ENCODE measurements at places on chromosomes 3 and 15.

DNA sequence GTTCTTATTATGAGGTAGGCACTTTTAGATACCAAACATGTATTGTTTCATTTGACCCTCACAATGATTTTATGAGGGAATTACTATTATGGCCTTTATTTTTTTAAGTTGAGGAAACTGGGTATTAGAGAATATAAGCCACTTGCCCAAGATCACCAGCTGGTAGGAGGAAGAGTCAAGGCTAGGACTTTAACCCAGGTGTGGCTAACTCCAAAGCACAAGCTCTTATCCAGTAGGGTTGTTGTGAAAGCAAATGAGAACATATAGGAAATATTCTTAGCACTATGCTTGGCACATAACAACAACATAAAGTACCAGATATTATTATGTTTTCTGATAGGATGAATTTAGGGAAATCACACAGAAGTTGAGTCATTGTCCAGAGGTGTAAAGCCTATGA is 7.9 kb downstream of the BTLA start:
- DNase-seq, result no peak

- DNase-seq, result no peak
Measured at GRCh38 chr3:23549148-23549910, 256.4 kb upstream of the UBE2E1 start.

GRCh38 chr3:156608601-156609514 is 53.9 kb upstream of the SSR3 start:
- DNase-seq, result no peak

DNA sequence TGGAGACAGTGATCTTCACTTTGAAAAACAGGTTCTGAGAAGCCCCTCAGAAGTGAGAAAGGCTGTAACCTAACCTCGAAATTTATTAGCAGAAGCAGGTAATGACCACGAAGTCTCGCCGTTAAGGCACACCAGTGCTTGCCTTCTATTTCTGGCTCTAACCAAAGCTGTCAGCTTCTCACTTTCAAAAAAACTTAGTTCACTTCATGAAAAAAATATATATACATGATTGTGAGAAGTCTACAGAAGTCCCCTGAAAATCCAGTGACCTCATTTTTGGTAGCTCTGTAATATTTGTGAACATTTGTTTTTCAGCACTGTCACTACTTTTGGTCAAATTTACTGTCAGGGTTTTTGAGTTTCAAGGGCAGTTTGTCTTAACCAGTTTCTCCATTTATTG is 19.1 kb upstream of the AKAP13 start:
- no peak for DNase-seq

GRCh38 chr3:98582042-98582441 is 11.4 kb downstream of the CPOX start:
- no peak for DNase-seq

DNA sequence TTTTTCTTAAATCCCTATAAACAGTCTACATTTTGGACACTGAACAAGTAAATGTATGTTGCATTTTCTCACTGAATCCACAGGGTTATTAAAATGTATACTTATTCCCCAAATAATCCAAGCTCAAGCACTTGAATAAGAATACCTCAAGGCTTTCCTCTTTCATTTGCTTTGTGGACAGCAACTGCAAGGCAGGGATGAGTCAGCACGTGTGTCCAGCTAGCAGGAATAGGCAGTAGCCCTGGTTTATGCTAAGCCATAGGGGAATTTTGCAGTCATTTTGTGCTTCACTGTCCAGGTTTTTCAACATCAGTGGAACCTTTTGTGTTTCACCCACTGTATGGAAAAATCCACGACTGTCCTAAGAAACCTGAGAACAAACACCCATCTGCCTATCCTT is 96.7 kb upstream of the KCNMB2 start:
- DNase-seq, result no peak

DNA sequence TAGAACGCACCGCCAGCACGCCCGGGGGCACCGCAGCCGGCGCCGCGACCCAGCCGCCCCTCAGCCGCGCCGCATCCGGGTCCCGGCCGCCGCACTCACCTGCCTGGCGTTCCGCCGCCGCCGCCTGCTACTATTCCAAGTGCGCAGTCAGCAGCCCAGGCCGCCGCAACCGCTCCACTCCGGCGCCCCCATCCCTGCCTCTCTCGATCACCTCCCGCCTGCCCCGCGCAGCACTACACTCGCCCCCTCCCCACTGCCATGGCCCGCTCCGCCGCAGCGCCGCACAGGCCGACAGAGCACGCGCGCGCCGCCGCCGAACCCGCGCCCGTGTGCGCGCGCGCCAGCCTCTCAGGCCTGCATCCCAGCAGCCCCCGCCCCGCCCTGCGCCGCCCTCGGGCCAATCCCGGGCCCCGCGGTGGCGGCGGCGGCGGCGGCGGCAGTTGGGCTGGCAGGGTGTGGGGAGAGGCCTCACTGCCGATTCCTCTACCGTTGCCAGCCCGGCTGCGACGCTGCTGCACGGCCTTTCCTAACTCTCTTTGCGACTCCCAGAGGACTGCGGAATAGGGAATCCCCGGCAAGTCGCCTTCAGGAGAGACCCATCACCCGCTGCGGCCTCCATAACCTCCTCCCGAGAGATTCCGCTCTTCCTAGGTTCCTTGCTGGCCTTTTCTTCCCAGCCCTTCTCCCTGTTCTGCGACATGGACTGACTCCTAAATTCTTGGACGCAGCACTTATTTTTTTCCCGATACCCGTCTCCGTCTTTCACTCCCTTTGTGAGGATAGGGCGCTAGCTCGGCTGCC is at the start of gene PIK3CB:
TSS of gene PIK3CB (minus strand) at position 333 of the 801 bp plus-strand sequence. CDS start 75,585 bp downstream, outside the sequence.
- peak; percentile 67 for DNase-seq
